ENCODE measurements at places on chromosomes 5 and 9.

DNA sequence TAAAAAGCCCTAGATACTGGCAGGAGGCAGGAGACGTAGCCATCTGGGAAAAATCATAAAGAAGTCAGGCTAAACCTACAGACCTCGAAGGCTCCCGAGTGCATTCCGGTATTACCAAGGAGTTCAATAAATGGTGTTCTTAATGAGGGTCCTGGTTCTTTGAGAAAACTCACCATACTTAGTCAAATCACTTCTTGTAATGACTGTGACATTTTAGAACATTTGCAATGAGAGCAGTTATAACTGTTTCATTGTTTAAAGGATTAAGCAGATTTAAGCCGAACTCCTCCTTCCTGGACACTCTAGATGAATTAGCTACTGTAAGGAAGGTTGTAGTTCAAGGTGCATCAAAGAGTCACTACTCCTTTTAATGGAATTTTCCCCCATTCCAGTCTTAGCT lies 67.8 kb downstream of the EFNA5 start:
- DNase-seq, result no peak

GRCh38 chr9:98657897-98658296 lies 50.8 kb downstream of the GABBR2 start:
- DNase-seq, result no peak

- DNase-seq, result no peak
Measured at GRCh38 chr5:16826379-16827125, 109.5 kb downstream of the MYO10 start.

GRCh38 chr5:68395302-68395701 lies 179.7 kb downstream of the PIK3R1 start:
- no peak for DNase-seq

- DNase-seq, result no peak
Measured at GRCh38 chr5:124404796-124405195, 341.6 kb downstream of the ZNF608 start.

Data from astrocyte of the spinal cord (primary cell).